ENCODE measurements at places on chromosomes 5 and 9.

- no peak for DNase-seq
Observed at GRCh38 chr5:11563822-11564221, 340.4 kb downstream of the CTNND2 start.

DNA sequence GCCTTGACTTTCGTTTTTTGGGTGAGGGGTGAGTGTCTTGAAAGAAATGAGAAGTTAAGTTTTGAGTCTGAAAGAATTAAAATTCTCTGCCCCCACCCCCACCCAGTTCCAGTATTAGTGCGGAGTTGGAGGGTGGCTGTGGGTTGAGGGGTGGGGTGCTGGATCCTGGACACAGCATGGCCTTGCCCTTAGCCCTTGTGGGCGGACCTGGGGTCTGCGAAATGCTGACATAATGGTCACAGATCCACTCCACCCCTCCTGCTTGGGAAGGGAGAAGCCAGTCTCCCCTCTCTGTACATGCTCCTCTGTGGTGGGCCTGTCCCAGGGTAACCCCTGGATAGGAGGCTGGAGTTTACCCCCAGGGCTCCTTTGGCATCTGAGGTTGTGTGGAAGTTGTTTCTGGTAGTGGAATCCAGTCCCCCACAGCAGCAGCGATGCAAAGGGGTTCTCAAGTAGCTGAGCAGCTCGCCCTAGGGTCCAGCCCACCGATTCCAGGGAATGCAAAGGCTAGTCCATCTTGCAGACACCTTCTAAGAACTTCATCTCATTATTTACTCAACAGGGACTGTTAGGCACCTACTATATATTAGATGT lies 42.8 kb upstream of the TCF7 start:
- no peak for DNase-seq

GRCh38 chr9:74348777-74349176 lies 148.4 kb upstream of the RORB start:
- DNase-seq, result no peak

GRCh38 chr9:34985311-34985899 lies 4.1 kb upstream of the DNAJB5 start:
- DNase-seq, result peak; percentile 53

DNA sequence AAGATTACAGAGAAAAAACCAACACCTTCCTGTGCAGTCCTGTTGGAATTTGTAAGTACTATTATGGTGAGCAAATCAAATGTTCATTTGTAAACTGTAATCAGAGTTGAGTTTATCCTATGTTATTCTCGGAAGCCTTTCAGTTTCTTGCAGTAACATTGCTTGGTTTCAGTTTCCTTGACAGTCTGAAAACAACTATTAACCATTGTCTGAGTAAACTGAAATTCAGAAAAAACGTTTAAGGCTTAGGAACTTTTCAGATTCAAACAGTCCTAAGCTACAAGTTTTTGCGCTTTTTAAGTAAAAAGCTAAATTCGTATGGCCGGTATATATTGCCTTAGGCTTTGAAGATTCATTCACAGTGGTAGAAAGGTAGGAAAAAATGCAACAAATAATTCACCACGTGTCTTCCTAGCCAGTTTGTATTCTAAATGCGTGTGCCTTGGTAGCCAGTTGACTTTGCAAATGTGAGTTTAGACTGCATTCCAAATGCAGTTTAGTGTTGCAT lies 2.5 kb downstream of the GPBP1 start:
- no peak for DNase-seq

- peak; percentile 86 for DNase-seq
Observed at GRCh38 chr9:98315551-98316060, 60.2 kb upstream of the TBC1D2 start.

DNA sequence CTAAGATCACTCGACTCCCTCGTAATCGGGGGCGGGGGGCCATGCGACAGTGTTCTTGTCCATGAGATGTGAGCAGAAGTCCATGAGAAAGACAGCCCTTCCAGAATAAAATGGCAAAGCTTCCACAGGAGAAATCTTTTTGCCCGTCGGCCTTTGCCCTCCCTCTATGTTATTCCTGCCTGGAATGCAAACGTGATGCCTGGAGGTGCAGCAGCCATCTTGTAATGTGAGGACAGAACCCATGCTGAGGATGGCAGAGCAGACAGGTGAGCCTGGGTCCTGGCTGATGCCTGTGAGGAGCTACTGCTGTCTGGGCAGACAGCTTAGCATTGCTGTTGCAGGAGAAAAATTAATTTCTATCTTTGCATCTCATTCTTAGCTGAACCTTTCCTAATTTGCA lies 17.2 kb downstream of the MED10 start:
- no peak for DNase-seq

- DNase-seq, result peak; percentile 27
Observed at GRCh38 chr9:33818167-33818846, 1.3 kb downstream of the UBE2R2 start.

- DNase-seq, result no peak
Observed at GRCh38 chr5:2762744-2763532, 11.5 kb upstream of the IRX2 start.

DNA sequence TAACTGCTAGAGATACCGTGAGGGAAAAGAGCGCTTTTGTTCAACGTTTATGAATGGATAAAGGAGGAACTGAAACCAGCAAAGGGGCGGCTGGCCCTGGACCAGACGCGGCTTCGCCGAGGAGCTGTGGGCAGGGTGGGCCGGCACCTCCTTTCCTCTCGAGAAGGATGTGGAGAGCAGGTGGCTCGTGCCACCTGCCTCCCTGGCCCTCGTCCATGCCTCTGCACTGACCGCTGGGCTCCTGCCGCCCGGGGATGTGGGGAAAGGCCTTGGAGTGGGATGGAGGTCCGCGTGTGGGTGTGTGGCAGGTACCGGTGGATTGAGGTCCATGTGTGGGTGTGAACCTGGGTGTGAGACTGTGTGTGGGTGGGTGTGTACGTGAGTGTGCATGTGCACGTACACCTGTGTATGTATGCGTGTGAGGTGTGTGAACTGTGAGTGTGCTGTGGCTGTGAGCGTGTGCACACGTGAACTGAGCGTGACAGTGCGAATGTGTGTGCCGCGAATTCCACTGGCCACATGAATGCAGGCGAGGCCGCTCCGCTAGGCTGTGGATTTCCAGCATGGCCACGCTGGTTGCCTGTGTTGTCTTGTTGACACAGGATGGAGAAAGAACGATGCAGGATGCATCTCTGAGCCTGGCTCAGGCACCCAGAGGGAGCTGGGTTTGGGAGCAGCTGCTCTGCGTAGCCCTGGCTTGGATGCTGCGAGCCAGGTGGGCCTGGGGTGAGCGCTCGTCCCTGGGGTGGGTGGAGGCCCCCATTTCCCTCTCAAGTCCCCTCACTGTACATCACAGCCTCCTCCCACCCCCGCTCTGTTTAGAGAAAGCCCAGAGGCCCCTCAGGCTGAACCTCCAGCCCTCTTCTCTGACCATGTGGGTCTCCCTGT lies 4.4 kb upstream of the CEP72 start:
- DNase-seq, result no peak

- no peak for DNase-seq
Observed at GRCh38 chr5:96123418-96123817, 161.8 kb upstream of the ELL2 start.

GRCh38 chr5:170121321-170121720 lies 15.6 kb downstream of the FOXI1 start:
- DNase-seq, result no peak

- DNase-seq, result no peak
Observed at GRCh38 chr5:81315336-81315735, 13.9 kb downstream of the ZCCHC9 start.

- DNase-seq, result no peak
Observed at GRCh38 chr5:115455301-115455707, 89.3 kb downstream of the FEM1C start.

DNA sequence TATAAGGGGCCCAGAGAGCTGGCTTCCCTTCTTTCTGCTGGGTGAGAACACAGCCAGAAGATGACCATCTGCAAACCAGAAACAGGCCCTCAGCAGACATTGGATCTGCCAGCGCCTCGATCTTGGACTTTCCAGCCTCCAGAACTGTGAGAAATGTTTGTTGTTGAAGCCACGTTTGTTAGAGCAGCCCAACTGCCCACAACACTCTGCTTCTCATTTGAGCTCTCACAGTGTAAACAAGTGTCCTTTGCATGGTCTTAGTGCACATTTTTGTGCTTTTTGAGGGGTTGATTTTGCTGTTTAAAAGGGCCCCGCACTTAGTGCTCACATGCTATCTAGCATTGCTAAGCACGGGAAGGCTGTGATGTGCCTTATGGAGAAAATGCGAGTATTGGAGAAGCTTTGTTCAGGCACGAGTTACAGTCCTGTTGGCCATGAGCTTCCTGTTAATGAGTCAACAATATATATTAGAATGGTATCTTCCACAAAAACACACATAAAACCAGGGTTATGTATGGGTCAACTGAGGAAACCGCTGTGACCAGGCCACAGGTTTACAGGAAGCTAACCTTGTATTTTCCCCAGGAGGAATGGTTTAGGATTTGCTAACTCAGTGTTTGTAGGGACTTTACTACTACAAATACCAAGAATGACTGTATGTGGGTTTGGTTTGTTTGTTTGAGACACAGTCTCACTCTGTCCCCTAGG lies 11.9 kb downstream of the CMBL start:
- DNase-seq, result no peak

GRCh38 chr5:146103594-146103993 lies 1.8 kb downstream of the PLAC8L1 start:
- DNase-seq, result no peak

- DNase-seq, result no peak
Observed at GRCh38 chr9:71357346-71357745, 235.9 kb upstream of the TRPM3 start.

GRCh38 chr5:136235321-136235720 lies 42.4 kb upstream of the SMIM32 start:
- DNase-seq, result no peak

GRCh38 chr5:126300293-126300692 lies 122.9 kb upstream of the GRAMD2B start:
- DNase-seq, result no peak

DNA sequence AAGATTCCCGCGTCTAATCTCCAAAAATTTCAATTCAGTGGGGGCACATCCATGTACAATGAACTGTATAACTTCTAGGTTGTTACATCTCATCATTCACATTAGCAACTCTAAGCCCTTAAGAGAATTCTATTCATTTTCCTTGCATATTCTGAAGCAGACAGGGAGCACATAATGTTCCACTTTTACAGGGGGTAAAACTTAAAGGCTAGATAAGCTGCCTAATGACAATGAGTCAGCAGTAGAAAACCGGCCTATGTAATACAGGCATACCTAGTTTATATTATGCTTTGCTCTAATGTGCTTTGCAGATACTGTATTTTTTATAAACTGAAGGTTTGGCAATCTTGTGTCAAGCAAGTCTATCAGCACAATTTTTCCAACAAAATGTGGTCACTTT lies 40.4 kb downstream of the PTAR1 start:
- no peak for DNase-seq

GRCh38 chr5:96812851-96813250 lies 5.1 kb upstream of the ERAP1 start:
- DNase-seq, result no peak

- no peak for DNase-seq
Observed at GRCh38 chr9:133647148-133647547, 11.0 kb downstream of the DBH start.

DNA sequence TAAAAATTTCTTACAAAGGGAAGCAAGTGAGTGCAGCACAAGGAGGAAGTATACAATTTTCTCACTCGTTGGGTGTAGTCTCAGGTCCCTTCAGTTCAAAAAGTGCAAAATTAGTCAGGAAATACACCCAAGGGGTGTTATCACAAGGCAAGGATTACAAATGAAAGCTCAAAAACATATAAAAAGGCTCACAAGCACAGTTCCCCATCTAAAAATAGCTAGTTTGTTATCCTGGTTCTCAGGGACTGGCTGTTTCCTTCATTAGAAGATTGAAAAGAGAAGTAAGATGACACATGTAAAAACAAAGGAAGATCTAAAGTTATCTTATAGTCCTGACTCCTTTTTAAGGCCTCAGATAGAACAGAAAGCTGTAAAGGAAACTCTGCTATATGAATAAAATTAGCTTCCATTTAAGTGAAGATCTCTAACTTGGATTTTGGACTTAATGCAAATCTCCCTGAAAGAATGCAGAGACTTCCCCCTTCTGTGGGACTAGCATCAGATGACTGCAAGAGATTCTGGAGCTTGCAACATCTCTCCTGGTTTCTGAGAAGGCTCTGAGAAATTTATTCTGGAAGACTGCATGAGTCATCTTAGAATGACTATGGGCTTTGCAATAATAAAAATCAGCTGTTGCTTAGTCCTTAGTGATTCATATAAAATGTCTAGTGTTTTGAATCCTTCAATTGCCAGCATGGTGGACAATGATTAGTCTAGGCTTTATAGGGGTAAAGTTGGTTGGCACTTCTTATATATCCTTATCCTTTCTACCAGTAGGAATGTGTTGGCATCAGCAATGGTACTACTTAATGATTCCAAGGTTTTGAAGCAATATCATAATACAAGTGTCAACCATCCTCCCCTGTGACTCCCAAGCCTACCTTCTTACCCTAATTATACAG lies 25.4 kb downstream of the DAB2 start:
- DNase-seq, result peak; percentile 85

GRCh38 chr9:556199-556598 lies 285.3 kb upstream of the DMRT1 start:
- no peak for DNase-seq

GRCh38 chr9:93028448-93029006 lies 30.0 kb upstream of the SUSD3 start:
- DNase-seq, result no peak
